ENCODE measurements at places on chromosomes 11 and 22.

GRCh38 chr11:12499071-12499470 is 121.7 kb downstream of the PARVA start:
- no peak for DNase-seq

- DNase-seq, result no peak
Observed at GRCh38 chr22:33923660-33924246, 3.5 kb upstream of the LARGE1 start.

GRCh38 chr11:30546334-30546733 is 39.8 kb downstream of the MPPED2 start:
- no peak for DNase-seq

GRCh38 chr11:128349650-128350299 is 237.6 kb downstream of the ETS1 start:
- no peak for DNase-seq

- DNase-seq, result no peak
Observed at GRCh38 chr11:129144256-129144655, 47.9 kb downstream of the ARHGAP32 start.

GRCh38 chr22:20803696-20804324 is 29.9 kb downstream of the SERPIND1 start:
- DNase-seq, result no peak

- DNase-seq, result no peak
Observed at GRCh38 chr22:44700456-44700855, 1.5 kb upstream of the PRR5 start.

DNA sequence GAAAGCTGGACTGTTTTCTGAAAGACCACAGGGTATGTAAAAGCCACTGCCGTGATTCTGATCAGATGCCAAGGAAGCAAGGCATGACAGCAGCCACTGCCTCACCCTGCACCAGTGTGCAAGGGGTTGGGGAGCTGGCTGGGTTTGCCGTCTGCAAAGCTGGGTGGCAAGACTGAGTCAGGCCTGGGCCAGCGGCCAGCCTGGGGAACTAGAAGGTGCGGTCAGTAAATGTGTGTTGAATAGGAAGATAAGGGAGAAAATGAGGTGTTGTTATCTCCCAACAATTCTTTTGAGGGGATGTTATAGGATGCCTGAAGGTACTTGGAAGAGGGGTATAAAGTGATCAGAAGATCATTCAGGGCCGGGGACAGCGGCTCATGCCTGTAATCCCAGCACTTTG is 8.0 kb downstream of the VSTM5 start:
- DNase-seq, result no peak

DNA sequence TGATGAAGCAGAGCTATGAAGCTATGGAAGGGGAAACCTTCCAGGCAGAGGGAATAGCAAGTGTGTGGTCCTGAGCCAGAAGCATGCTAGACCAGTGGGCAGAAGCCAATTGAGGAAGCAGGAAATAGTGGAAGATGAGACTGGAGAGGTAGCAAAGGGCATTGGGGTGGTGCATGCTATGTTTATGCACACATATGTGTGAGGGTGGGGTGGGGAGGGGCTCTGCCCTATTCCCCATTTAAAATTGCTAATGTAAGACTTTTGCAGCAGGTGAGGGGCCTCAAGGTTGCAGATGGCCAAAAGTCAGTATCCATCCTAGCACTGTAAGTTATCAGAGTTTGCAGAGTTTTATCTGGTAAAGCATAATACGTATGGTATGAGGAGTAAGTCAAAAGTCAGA is 626.6 kb upstream of the KIRREL3 start:
- no peak for DNase-seq

GRCh38 chr11:105100206-105100605 is 39.4 kb downstream of the CARD18 start:
- no peak for DNase-seq

GRCh38 chr22:30603801-30604200 is 3.2 kb upstream of the TCN2 start:
- DNase-seq, result no peak

DNA sequence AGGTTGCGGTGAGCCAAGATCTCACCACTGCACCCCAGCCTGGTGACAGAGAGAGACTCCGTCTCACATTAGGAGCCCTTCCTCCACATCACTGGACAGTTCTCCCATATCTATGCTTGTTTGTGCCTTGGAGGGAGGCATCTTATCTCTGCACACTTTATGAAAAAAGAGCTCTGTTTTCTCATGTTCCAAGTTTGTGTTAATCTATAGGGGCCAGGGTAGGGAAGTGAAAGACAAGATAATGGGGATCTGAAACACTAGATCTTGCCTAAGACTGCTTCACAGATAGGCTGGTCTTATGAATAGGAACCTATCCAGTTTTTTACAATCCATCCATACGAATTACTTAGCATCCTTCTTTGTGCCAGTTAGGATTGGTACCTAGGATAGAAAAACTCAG is 17.1 kb downstream of the OR6Q1 start:
- no peak for DNase-seq

DNA sequence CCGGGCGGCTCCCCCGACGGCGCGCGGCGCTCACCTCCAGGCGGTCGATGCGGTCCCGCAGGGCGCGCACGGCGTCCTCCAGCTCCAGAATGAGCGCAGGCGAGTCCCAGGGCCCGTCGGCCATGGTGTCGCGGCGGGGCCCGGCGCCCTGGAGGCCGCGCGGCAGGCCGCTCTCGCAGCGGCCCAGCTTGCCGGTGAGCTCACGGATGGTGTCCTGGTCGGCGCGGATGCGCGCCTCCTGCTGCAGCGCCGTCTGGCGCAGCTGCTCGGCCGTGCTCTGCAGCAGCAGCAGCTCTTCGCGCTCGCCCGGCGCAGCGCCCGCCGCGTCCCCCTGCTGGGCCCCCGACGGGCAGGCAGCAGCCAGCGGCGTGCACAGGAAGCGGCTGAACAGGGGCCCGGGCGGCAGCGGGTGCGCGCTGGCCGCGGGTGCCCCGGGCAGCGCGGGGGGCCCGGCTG is 599 bp downstream of the NPTXR start:
- peak; percentile 27 for DNase-seq

GRCh38 chr11:36164506-36165250 is 124.5 kb downstream of the COMMD9 start:
- no peak for DNase-seq

GRCh38 chr11:32231909-32232493 is 141.1 kb downstream of the RCN1 start:
- no peak for DNase-seq

DNA sequence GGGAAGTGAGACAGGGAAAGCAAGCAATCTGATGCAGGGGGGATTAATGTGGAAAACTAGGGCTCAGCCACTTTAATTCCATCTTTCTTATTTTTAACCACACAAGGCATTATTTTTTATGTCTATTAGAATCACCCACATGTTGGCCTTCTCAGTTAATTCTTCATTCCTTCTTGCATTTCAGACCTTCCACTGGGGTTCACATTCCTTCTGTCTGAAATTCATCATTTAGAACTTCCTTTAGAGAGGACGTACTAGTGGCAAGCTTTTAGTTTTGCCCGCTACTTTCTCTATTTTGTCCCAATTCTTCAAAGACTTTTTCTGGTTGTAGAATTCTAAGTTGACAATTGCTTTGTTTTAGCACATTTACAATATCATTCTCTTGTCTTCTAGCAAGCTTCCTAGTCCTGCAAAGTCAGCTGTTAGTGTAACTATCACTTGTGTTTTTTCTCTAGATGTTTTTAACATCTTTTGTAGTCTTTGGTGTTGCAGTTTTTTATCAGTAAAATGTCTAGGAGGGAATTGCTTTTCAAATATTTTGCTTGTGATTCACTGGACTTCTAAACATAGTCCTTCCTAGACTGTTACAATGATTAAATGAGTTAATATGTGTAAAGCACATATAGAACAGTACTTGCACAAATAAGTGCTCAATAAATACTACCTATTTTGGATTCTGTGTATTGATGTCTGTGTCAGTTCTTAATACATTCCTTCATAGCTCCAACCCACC is 5.5 kb upstream of the NNMT start:
- no peak for DNase-seq

Data from stimulated activated CD8-positive, alpha-beta memory T cell treated with anti-CD3 and anti-CD28 coated beads, Interleukin-2, amount 100 ng/mL, for 1 hour (primary cell).